Effector memory CD8-positive, alpha-beta T cell (primary cell): ENCODE measurements at places on chromosomes 1 and 21.

GRCh38 chr1:239308701-239309333 lies 77.6 kb upstream of the CHRM3 start:
- DNase-seq = no peak

- DNase-seq = no peak
Measured at GRCh38 chr1:214216779-214217178, 64.2 kb upstream of the SMYD2 start.

- no peak for DNase-seq
Measured at GRCh38 chr1:76136894-76137293, 62.3 kb downstream of the ST6GALNAC3 start.

GRCh38 chr1:45814776-45815175 lies 11.4 kb downstream of the MAST2 start:
- DNase-seq = no peak

GRCh38 chr1:20405893-20406604 lies 80.0 kb downstream of the CAMK2N1 start:
- no peak for DNase-seq

DNA sequence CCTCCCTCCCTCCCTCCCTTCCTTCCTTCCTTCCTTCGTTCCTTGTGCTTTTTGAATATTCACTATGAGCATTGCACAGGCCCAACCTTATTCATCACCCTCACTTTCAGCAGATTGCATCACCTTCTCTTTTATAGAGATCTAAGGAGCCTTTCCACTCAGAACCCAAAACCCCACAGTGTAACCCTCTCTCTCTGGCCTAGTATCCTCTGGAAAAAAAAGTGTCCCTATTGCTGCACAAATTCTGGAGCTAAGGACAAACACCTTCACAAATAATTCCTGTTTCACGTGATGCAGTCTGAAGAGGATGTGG lies 25.6 kb downstream of the OR10J5 start:
- no peak for DNase-seq

DNA sequence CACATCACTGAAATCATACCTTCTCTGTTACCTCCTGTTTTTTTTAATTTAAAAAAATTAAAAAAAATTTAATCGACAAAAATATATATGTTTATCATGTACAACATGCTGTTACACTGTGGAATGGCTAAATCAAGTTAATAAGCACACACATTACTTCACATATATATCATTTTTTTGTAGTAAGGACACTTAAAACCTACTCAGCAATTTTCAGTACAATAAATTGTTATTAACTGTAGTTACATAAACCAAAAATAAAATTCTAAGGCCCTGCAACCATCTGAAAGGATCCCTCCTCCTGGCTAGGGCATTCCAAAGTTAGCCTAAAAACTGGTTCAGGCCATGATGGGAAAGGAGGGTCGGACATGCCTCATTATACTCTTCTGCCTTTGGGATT lies 23.6 kb upstream of the COQ8A start:
- no peak for DNase-seq

- DNase-seq = no peak
Measured at GRCh38 chr1:56187405-56187804, 392.0 kb downstream of the PLPP3 start.

DNA sequence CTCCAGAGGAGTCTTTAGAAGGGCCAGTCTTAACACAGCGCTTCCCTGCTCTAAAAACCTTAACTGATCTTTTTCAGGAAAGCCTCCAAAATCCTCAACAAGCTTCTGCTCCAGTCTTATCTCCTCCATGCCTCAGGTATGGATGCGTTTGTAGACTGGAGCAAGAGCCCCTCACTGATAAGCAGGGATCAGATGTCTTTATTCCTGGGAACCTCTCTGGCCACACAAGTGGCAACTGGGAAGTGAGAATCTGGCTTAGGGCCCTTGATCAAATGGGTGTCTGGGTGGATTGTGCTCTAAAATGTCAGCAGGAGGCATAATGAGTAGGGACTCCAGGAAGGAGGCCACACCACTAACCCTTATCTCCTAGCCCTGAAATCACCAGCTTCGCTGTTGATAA lies 1.4 kb downstream of the ZBTB8A start:
- DNase-seq = no peak

DNA sequence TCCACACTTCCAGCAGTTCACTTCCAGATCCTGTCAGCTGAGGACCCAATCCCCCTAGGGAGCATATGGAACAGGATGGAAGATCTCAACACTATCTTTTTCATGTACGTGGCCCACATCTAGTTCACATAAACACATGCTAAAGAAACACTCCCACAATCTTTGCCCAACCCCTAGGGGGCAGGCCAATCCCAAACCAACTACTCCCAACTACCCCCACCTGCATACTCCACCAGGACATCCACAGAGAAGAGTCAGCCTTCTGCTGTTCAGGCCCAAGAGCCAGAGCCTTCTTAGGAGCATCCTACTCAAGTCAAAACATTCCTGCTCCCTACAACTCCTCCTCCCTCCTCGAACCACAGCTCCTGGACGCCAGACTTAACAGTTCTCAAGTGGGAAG lies 5.6 kb upstream of the SLC5A9 start:
- DNase-seq = no peak

DNA sequence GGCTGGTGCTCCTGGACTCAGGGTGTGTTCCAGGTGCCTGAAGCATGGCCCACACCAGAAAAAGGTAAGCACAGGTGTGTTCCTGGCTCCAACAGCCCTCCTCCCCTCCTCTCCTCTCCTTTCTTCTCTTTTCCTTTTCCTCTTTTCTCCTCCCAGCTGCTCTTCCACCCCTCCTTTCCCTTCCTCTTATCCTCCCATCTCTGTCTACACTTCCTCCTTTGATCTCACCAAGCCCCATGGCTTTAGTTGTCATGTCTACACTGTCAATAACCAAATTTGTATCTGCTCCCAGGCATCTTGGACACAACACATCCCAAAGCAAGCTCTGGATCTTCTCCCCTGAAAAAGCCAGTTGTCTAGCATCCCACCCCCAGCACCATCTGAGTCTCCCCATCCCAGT lies 56.7 kb upstream of the LAPTM5 start:
- no peak for DNase-seq

DNA sequence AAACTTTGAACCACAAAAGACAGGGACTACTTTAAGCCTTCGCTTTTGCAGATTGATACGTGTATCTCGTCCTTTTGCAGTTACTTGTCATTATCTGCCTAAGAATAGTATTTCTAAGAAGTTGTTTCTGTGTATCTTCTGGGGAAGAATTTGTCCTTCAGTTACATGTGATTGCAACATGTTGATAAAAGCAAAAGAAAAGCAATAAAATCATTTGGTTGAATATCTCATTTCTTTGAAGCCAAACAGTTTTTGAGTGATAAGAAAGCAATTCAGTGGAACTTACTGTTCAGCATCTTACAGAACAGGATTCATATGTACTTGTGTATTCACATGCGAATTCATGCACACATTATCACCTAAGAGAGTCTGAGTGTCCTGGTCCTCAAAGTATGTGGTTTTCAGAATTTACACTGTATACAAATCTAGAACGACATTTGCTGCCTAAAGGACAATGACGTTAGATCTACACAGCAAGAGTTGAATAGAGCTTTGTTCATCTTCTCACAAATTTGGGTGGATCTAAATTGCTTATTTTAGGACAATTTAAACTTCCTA lies 66.7 kb upstream of the MRPS6 start:
- DNase-seq = no peak

DNA sequence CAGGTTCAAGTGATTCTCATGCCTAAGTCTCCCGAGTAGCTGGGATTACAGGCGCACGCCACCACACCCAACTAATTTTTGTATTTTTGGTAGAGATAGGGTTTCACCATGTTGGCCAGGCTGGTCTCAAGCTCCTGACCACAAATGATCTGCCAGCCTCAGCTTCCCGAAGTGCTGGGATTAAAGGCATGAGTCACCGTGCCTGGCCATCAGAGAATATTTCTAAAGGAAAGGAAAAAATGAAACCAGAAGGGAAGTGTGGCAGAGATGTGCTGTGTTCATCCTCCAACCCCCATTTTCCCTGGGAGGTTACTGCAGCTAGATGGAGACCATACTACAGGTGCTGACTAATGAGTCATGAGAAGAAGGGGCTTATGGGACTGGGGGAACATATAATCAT lies 964.1 kb downstream of the TTLL7 start:
- no peak for DNase-seq

DNA sequence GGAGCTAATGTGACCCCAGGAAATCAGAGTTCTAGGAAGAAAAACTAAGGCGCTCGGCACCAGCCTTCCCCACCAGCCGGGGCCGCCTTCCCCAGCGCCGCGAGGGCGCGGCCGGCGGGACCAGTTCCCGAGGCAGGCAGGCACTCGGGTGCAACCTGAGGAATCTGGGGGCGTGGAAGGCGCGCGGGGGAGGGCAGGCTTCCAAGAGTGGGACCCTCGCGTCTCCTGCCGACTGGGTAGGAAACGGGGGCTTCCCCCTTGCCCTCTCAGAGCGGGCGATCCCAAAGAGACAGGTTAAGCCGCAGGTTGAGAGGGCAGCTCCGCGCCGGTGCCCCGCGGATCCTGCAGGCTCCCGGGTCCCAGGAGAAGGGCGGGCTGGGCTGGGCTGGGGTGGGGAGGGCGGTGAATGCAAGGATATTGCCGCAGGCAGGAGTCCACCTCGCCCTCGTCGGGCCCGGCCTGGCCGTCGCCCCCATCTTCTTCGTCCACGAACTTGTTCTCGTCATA lies 431 bp downstream of the ARPC5 start:
- DNase-seq = peak; percentile 15

DNA sequence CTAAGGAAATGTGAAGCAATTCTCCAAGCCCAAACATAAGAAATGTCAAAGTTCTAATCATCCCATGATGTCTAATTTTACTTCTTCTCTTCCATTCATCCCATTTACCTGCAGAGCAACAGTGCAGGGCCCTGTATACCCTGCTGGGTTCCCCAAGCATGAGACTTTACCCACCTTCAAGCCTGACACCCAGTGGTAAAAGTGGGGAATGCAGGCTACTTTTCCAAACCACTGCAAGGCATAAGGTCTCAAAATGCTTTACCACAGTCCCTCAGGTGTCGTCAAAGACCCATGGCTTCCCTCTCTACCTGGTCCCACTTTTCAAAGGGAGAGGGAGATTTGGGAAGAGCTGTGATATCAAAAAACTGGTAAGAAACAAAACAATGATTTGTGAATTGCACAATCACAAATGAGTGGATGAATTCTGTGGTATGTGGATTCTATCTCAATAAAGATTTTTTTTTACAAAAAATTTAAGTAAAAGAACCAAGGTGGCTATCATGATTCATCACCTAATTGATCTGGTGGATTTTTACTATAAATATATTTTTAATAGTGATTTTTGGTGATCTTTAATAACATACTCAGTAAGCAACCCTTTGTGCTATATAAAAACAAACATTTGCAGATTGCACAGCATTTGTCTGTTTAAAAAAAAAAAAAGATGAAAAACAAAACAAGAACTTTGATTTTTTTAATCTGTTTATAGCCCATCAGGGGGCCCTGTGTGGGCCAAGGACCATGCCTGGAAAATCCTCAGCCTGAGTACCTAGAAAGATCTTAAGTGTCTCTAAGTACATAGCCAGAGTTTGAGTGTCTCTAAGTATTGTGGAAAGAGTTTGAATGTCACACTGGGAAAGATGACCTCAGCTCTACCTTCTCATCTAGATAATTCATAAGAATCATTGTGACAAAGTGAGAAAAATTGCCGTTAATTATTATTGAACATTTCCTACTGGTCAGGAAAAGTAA lies 73.1 kb upstream of the GJB5 start:
- DNase-seq = peak; percentile 4

GRCh38 chr1:119712342-119713038 lies 756 bp downstream of the PHGDH start:
- no peak for DNase-seq

- no peak for DNase-seq
Measured at GRCh38 chr1:206002871-206003801, at the start of gene RAB7B. Gene RAB7B (minus strand): TSS chr1:206003395. CDS start chr1:205994135, 9,260 bp downstream.

DNA sequence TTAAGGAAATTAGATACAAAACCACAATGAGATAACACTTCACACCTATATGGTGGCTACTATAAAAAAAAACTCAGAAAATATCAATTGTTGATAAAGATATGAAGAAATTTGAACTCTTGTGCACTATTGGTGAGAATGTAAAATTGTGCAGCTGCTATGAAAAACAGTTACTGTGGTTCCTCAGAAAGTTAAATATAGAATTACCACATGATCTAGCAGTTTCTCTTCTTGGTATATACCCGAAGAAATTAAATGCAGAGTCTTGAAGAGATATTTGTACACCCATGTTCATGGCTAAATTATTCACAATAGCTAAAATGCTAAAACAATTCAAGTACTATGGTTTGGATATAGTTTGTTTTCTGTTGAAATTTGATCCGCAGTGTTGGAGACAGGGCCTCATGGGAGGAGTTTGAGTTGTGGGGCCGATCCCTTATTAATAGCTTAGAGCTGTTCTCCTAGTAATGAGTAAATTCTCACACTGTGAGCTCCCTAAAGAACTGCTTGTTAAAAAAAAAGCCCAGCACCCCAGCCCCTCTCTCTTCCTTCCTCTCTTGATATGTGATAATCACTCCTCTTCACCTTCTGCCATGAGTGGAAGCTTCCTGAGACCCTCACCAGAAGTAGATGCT lies 1412.1 kb downstream of the PLA2G4A start:
- DNase-seq = no peak

DNA sequence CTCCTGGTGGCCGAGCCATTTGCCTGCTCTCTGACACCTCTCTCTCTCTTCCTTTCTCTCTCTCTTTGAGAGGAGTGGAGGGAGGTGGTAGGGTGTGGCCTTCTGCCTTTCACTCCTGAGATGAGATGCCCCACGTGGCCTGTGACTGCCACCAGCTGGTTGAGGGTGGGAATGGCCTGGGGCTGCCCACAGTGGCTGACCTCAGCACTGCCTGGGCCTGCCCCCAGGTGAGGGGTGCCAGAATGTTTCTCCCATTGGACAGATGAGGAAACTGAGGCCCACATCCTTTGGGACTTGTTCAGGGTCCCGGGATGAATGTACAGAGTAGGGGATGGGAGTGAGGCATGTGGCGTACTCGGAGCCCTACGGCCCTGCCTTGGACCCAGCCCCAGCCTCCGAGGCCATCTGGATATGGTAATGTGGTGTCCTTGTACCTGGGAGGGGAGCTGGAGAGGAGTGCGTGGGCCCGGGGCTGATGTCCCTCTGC lies 12.7 kb upstream of the C1orf167 start:
- DNase-seq = no peak

GRCh38 chr1:109877317-109877771 lies 33.3 kb upstream of the CSF1 start:
- DNase-seq = no peak

GRCh38 chr1:70993798-70994197 lies 53.8 kb downstream of the PTGER3 start:
- DNase-seq = no peak

DNA sequence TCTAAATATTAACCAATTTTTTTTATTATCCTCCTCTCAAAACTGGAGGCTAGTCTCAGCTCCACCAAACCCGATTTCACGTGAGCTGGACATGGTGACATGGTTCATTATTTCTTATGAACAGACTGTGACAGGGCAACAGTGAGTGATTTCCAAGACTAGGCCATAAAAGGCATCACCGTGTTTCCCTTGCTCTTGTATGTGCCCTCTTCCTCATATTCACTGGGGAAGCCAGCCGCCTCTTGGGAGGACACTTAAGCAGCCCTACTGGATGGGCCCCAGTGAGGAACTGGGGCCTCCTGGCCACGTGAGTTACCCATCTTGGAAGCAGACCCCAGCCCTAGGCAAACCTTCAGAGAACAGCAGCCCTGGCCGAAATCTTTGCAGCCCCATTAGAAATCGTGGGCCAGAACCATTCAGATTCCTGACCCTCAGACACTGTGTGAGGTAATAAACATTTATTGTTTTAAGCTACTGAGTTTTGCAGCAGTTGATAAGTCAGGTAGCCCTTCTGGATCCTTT lies 105.0 kb downstream of the GALNT2 start:
- DNase-seq = no peak

- no peak for DNase-seq
Measured at GRCh38 chr21:17542371-17543011, 29.6 kb downstream of the CXADR start.

GRCh38 chr1:153760440-153760839 lies 14.8 kb upstream of the SLC27A3 start:
- no peak for DNase-seq
